ENCODE measurements at places on chromosomes 5 and 9.

DNA sequence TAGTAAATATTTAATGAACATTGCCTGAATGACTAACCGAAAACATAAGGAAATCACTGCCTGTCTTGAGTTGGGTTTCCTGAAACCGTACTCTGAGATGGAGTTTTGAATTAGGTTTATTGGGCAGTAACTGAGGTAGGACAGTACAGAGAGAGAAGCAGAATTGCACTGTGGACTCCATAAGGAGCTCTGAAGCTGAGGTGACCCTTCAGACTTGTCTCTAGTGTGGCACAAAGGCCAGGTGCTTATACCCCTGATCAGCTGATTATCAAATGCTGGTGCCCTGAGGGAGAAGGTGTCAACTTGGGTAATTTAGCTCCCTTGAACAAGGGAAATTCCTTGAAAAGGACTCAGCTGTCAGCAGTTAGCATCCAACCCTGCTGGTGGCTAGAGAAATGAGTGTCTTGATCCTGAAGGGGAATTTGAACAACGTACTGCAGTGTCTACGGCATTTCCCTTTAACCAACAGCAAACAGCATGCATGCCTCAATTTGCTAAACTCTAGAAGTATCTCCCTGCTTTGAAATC, 135.0 kb upstream of the SMARCA2 start:
- DNase-seq = no peak

DNA sequence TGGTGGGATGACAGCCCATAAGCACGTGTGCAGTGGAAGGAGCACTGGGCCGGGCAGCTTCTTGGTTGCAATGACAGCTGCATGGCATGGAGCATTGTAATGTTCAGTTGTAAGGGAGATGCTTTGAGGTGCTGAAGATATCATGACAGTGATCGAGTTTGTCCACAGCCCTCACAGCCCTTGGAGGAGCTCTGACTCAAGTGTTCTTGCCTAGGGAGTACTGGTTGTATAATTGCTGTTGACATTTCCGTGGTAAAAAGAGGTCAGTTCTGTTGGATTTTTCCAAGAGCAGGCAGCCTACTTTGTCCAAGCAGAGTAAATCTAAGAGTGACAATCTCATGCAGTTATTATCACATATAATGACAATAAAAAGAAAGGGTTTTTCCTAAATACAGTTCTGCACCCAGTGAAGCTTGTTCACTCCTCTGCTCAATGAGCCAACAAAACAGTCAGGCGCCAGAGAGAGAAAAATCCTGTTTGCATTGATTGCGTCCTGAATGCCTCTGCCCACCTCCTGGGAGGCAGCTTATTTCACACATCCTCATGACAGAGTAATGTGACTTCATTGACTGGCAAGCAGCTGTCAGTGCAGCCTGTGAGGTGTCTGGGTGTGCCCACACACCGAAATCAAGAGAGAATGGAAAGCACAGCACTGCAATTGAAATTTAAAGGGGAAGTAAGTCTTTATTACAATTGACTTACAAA, 248.0 kb downstream of the NTRK2 start:
- DNase-seq = no peak

- DNase-seq = no peak
Measured at GRCh38 chr5:179730852-179731251, 1.8 kb upstream of the MAML1 start.

DNA sequence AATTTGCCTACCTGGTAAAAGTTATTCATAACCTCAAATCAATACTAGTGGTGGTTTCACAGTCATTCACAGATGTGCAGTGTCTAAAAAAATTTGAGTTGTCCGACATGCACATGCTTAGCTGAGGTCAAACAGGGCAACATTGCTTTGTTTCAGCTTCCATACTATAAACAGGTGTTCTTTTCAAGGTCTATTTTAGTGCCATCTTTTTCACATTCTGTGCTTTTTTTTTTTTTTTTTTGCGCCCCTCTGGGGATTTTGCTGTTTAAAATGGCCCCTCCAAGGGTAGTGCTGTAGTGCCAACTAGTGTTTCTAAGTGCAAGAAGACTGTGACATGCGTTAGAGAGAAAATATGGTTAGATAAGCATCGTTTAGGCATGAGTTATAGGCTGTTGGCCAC, 14.5 kb downstream of the PHAX start:
- DNase-seq = no peak
